T-helper 17 cell (primary cell): ENCODE measurements at places on chromosomes 3 and 15. TPM values are rescaled to one million over a fixed set of nuclear protein-coding genes. Genes with fewer than 3 reads are reported as not detected.

The ERICH6 gene
- 0.92 TPM for total RNA-seq

GRCh38 chr15:59654046-59654445, 3.3 kb downstream of the GTF2A2 start:
- no peaks in the 10 kb centered on the region for H3K27me3 ChIP-seq
- no peak overlapping the region for H3K4me3 ChIP-seq
- peaks cover 2% of the 10 kb centered on the region for H3K36me3 ChIP-seq
- no peak for DNase-seq

- peaks cover 2% of the 10 kb centered on the region for H3K4me1 ChIP-seq
- peaks cover 39% of the 10 kb centered on the region for H3K27me3 ChIP-seq
- no peaks in the 10 kb centered on the region for H3K36me3 ChIP-seq
- H3K4me3 ChIP-seq: no peak overlapping the region
These were observed 322.9 kb upstream of the CTDSPL start for GRCh38 chr3:37538747-37539146.

DNA sequence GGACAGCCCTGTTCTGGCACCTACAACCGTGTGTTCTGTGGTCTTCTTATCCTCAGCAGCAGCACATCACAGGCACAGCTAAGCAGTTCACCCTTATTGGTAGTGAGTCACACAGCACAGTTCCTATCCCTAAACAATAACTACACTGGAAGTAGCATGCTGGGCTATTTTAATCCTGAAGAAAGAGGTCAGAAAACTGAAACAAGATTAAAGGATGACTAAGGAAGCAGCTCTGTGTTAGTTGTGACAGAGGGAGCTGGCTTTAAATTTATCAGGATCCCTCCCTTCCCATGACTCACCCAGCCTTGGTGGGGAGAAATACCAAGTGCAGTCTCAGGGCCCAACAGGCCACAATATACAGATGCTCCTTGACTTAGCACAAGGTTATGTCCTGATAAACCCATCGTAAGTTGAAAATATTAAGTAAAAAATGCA, 144.3 kb downstream of the ERC2 start:
- H3K27me3 ChIP-seq: peaks cover 30% of the 10 kb centered on the region
- no peak for DNase-seq
- H3K36me3 ChIP-seq: peaks cover 2% of the 10 kb centered on the region
- no peak overlapping the region for H3K4me3 ChIP-seq
- peaks cover 2% of the 10 kb centered on the region for H3K4me1 ChIP-seq

DNA sequence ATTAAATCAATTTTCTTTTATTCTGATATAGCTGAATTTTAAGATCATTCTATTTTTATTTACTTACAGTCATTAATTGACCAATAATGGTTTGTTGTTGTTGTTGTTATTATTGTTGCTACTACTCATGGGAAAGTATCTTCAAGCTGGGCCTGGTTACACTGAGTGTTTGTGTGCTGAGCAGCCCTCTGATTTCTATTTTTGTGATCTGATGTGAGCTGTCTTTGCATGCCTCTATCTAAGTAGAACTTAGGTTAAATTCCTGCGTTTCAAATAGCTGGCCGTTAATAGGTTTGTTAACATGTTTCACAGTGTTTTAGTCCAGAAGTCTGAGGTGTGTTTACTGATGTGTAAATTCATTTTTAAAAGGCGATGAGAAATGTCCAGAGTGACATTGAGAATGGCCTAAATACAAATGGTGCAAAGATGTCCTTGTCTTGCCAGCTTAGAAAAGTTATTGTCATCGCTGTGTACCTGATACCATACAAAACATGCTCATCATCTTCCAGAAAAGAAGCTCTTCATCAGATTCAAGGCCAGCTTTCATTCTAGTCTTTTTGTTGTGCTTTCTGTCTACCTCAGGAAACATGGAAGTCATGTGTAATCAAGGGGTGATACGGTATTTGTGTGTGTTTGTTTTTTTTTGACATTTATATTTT, 15.8 kb downstream of the ARIH2 start:
- peaks cover 8% of the 10 kb centered on the region for H3K36me3 ChIP-seq
- no peaks in the 10 kb centered on the region for H3K27me3 ChIP-seq
- H3K4me1 ChIP-seq: peaks cover 30% of the 10 kb centered on the region

DNA sequence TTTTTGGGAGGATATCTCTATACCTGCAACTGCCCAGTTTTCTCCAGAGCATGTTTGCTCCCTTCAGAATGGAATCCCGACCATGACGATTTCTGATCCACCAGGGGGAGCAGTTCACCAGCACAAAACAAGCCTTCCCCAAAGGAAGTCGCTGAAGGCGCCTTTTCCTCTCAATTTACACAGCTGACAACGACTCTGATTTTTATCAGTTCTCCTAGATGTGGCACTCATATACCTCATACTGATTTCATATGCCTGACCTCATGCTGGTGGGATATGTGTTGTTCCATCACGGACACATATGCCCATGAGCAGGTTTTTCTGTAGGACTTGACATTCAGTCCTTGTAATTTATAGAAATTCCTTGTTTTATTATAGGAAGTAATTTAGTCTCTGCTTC, 1028.2 kb downstream of the MCTP2 start:
- no peak overlapping the region for H3K4me3 ChIP-seq
- no peaks in the 10 kb centered on the region for H3K36me3 ChIP-seq
- peaks cover 42% of the 10 kb centered on the region for H3K27me3 ChIP-seq
- H3K4me1 ChIP-seq: no peaks in the 10 kb centered on the region

- H3K4me1 ChIP-seq: no peaks in the 10 kb centered on the region
- H3K4me3 ChIP-seq: no peak overlapping the region
- no peak for DNase-seq
- H3K27ac ChIP-seq: no peak overlapping the region
- H3K36me3 ChIP-seq: no peaks in the 10 kb centered on the region
These were observed 198.0 kb upstream of the PFN2 start for GRCh38 chr3:150168698-150169097.

DNA sequence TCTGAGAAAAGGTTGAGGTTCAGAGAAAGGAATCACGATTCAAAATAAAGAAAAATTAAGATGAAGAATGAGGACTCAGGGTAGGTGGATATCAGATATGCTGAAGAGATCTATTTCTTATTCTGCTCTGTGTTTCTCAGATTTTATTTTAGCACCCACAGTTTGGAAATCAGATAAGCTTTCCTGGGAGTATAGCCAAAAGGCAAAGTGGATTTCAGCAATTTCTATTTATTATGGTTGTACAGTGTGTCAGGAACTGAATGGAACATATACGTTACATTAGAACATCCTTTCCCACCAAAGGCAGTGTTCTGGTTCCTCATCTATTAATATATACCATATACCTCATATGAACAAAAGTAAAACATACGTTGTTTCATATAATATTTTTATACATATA, 18.9 kb downstream of the PEX5L start:
- H3K27me3 ChIP-seq: no peaks in the 10 kb centered on the region
- H3K4me3 ChIP-seq: no peak overlapping the region
- no peaks in the 10 kb centered on the region for H3K36me3 ChIP-seq
- H3K4me1 ChIP-seq: no peaks in the 10 kb centered on the region
- H3K27ac ChIP-seq: no peak overlapping the region

DNA sequence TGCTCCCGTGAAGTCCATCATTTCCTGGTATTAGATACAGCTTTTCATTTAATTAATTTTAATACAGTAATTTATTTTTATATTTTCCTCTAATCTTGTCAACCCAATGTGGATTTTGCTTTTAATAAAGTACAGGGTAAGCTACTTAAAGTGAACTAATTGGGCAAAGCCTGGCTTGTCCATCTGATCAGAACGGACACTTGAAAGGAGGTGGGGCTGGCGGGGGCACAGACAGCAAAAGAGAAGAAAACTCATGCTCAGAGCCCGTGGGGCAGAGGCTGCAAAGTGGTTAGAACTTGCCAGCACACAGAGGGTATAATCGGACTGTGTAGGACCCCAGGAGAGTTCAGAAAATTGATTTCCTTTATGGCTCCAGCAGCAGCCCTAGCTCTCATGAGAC, 443.1 kb upstream of the MDFIC2 start:
- no peaks in the 10 kb centered on the region for H3K36me3 ChIP-seq
- no peak overlapping the region for H3K27ac ChIP-seq
- no peak overlapping the region for H3K4me3 ChIP-seq

DNA sequence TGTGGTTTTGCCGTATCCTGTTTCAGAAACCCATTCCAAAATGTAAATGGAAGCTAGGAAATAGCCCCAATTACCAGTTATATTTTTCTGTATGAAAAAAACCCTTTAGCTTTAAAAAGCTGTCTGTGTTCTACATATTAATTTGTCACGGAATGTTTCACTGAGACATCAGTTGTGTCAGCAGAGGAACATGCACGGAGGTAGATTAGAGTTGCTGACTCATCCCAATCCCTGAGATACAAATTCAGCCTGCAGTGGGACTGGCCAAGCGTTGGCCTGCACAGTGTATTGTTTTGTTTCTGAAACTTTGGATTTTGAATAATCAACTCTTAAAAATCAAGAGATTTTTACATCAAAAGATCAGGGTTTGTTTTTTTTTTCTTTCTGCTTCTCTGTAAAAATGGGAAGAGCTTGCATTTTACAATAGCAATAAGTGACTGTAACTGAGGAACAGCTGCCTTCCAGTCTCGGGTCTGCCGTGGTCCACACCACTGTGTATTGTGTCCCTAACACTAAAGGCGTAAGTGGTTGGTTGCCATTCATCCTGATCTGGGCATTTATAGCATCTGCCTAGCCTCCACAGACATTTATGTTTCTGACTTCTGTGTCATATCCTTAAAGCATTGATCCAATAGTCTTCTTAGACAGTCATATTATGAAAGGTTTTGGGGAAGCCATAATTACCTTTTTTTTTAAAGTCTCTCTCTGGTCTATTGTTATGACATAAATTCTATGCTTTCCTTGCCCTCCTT, 218.1 kb downstream of the ADAMTSL3 start:
- H3K4me3 ChIP-seq: no peak overlapping the region
- no peaks in the 10 kb centered on the region for H3K27me3 ChIP-seq
- H3K4me1 ChIP-seq: no peaks in the 10 kb centered on the region
- H3K36me3 ChIP-seq: no peaks in the 10 kb centered on the region

DNA sequence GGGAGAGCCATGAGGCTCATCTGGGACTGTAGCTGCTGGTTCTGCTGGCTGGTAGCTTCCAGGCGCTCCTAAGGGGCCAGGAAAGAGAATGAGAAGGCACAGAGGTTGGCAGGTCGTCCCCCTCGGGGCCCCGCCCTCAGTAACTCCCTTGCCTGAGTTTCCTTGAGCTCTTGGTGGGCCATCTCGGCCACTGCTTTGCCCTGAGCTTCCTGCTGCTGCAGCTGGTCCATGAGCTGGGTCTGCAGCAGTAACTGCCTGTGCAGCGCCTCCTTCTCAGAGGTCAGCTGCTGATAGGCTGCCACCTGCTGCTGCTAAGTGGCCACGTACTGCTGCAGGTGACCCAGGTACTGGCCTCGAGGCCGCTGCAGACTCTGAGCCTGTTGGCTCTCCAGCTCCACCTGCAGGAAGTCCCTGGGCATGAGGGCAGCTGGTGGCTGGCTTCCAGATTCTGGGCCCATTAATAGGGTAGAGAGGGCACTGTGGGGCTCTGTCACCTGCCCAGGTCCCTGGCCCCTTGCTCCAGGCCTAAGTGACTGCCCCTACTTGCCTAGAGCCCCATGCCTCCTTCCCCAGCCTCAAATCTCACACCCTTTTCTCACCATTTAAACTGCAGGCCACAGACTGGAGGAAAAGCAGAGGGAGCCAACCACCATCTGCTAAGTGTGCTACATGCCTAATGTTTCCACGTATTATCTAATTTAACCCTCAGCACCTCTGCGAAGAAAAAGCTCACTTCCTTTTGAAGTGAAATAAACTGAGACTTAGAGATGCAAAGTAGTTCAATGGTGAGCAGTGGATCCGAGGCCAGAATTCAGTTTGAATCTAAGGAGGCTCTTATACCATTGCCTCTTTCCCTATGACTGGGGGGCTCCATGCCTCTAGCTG, 10.8 kb upstream of the VPS33B start:
- H3K4me3 ChIP-seq: no peak overlapping the region
- DNase-seq: peak; percentile 49
- H3K27me3 ChIP-seq: peaks cover 7% of the 10 kb centered on the region
- H3K4me1 ChIP-seq: peaks cover 6% of the 10 kb centered on the region

GRCh38 chr3:134056464-134056891, 26.8 kb upstream of the SLCO2A1 start:
- H3K27ac ChIP-seq: no peak overlapping the region
- peaks cover 39% of the 10 kb centered on the region for H3K27me3 ChIP-seq
- H3K4me1 ChIP-seq: peaks cover 6% of the 10 kb centered on the region
- no peak for DNase-seq
- H3K4me3 ChIP-seq: no peak overlapping the region

DNA sequence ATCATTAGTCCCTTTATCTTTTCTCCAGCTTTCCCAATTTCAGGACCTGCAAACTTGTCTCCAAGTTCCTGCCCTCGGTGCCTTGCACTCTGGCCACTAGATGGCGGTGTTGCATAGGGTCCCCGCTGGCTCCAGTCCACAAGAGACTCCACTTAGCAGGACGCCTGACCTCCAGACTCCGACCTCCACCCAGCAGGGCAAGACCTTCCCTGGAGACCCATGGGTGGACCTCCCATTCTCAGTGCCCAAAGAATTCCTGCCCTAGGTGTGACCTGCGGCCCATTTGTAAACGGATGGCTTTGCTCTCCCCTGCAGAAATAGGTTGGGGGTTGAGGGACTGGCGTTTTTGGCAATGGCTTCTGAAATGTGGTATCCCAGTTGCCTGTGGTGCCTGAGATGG, 82.6 kb downstream of the LSM3 start:
- peak; percentile 61 for DNase-seq
- H3K4me3 ChIP-seq: no peak overlapping the region
- peak overlapping the region; percentile 56 for H3K27ac ChIP-seq

GRCh38 chr3:175349168-175349567, 490.0 kb downstream of the NAALADL2 start:
- no peak overlapping the region for H3K27ac ChIP-seq
- no peak for DNase-seq
- H3K4me3 ChIP-seq: no peak overlapping the region

DNA sequence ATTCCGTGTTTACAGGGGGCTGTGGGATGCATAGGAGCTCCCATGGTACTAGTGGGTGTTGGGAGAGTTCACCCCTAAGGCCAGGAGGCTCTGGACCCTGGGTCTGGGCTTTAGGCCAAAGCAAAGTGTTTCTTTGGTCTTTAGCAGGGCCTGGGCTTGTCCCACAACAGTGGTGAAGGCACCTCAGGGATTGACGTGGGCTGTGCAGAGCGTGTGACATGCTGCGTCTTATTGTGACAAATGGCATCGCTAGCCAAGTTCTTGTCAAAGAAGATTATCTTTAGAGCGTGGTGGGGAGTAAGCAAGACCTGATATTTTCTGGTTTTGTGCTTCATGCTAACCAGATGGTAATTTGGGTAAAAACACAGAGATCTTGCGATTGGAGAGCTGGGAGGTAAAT, 170.1 kb downstream of the APBA2 start:
- H3K36me3 ChIP-seq: peaks cover 5% of the 10 kb centered on the region
- peaks cover 8% of the 10 kb centered on the region for H3K4me1 ChIP-seq
- no peaks in the 10 kb centered on the region for H3K27me3 ChIP-seq
- no peak for DNase-seq
- H3K4me3 ChIP-seq: no peak overlapping the region

GRCh38 chr3:48919215-48920138, 835 bp downstream of the ARIH2 start:
- no peaks in the 10 kb centered on the region for H3K27me3 ChIP-seq
- peak; percentile 23 for DNase-seq

- H3K4me3 ChIP-seq: peak overlapping the region; percentile 47
- H3K36me3 ChIP-seq: peaks cover 4% of the 10 kb centered on the region
- peak overlapping the region; percentile 79 for H3K27ac ChIP-seq
- peaks cover 20% of the 10 kb centered on the region for H3K4me1 ChIP-seq
- no peaks in the 10 kb centered on the region for H3K27me3 ChIP-seq
- no peak for DNase-seq
These were observed 96.1 kb upstream of the CHD2 start for GRCh38 chr15:92803852-92804609.
